Left renal cortex interstitium (tissue), 4 donors: ENCODE measurements at places on chromosomes 13 and 19. TPM values are rescaled to one million over a fixed set of nuclear protein-coding genes. Genes with fewer than 3 reads are reported as not detected.

Gene ARHGEF1
- 63.4 TPM for polyA plus RNA-seq

Gene SUGP2
- polyA plus RNA-seq = 124 TPM

Gene GARIN5A
- polyA plus RNA-seq = 12.4 TPM

Gene CYP2F1
- polyA plus RNA-seq = 0.21 TPM

Gene OR7C2
- not detected for polyA plus RNA-seq

Gene ZNF28
- polyA plus RNA-seq = 22.1 TPM

Gene ZNF615
- polyA plus RNA-seq = 19.5 TPM

Gene CEACAM20
- not detected for polyA plus RNA-seq

Gene CATSPERD
- polyA plus RNA-seq = not detected

Gene TNFAIP8L1
- 15.1 TPM for polyA plus RNA-seq

Gene ZNF772
- polyA plus RNA-seq = 18.8 TPM

Gene SOX21
- 0.41 TPM for polyA plus RNA-seq

Gene ERICH6B
- polyA plus RNA-seq = 0.88 TPM

Gene SYNE4
- polyA plus RNA-seq = 16.1 TPM
